ENCODE measurements at places on chromosomes 7 and 10.

DNA sequence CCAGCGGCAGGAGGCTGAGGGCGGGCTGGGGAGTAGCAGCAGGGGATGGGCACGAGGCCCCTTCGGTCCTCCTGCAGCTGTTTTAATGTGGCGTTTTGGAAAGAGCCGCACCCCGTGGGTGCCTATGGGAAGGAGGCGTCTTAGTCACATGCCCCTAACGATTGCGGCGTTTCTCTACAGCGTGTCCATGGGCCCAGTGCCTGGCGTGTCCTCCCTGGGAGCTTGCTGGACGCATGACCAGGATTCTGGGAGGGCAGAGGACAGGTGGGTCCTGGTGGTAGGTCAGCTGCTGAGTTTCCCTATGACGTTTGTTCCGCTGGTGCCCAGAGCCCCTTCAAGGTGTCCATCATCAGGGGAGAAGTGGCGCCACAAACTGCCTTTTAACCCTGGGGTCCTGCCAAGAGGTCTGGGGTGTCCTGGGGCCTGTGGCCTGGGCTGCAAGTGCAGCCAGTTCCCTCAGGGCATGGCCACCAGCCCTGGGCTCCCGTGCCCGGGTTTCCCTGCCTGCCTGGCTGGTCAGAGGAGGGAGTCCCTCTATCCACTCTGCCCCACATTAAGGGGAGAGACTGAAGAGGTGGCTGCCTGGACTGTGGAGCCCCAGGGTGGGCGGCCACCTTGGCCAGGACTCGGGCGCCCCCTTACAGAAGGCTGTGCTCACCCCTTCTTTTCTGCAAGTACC, 48.7 kb downstream of the PWWP2B start:
- no peak for DNase-seq

GRCh38 chr7:30896036-30896435, 15.6 kb upstream of the AQP1 start:
- DNase-seq: no peak

GRCh38 chr10:23754179-23754578, 315.3 kb downstream of the OTUD1 start:
- DNase-seq: no peak

DNA sequence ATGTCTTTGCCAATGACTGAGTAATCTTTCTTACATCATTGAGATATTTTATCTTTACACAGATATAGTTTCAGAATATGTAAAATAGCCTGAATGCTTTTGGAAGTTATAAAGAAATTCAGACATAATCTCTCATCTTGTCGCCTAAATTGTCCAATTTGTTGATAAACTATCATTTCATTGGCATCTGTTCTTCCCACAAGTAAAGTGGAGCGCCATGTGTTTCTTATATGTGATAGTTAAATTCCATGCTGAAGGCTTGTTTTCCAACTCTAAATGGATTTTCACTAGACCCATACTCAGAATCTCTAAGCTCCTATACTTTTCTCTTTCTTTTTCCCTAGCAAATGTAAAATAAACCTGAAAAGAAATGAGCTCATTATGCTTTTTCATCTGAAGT, 640.1 kb upstream of the MBL2 start:
- DNase-seq: no peak

DNA sequence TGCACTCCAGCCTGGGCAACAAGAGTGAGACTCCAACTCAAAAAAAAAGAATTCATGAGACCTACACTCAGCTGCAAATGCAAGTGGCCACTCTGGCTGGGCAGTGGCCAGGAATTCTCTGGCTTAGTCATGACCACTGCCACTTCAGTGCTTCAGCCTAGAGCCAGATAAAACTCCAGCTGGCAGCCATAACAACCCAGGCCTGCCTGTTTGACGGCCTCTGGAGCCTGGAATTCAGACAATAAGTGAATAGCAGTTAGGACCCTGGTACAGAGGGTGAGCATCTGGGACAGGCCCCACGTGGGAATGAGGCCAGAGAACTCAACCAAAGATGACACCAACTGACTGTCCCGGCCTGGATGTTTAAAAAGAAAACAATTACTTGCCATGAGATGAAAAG, 18.9 kb downstream of the RCC1L start:
- DNase-seq: no peak

GRCh38 chr10:88066319-88066718, 202.9 kb downstream of the PTEN start:
- no peak for DNase-seq

DNA sequence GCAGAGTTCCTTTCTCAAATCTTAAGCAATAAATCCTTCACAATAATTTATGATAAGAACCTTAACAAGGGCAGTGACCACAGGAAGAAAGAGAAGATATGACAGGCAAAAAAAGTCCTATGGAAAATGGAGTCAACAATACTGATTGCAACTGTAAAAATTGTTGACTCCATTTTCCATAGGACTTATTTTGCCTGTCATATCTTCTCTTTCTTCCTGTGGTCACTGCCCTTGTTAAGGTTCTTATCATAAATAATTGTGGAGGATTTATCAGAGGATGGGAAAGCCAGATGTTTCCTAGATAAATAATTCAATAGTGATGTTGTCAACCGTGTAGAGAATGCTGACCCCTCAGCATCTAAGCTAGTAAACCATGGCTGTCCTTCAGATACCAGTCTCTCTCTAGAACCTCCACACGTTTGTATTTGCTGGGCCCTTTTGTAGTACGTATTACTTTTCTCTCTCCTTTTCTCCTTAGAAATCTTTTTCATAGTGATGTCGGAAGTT, 172.6 kb upstream of the BET1 start:
- DNase-seq: no peak

GRCh38 chr7:104848138-104848990, 165.6 kb upstream of the KMT2E start:
- peak; percentile 73 for DNase-seq

DNA sequence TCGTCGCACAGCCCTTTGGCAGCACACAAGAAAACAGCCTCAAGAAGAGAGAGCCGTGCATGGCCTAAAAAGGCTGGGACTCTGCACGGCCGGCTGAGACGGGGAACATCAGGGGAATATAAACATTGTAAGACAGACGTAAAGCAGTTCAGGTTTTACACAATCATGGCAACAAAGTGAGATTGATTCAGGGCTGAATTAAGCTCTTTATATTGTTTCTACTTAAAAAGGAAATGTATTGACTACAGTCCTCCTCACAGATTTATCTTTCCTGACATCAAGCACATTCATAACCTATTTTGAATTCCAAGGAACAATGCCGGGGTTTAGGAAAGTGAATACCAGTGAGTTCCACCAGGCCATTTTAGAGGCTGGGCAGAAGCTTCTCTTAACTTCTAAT, 25.2 kb downstream of the SORBS1 start:
- DNase-seq: no peak

GRCh38 chr7:34747867-34748727, 90.1 kb downstream of the NPSR1 start:
- DNase-seq: peak; percentile 98

All from NCI-H1092 treated with DMSO at 0.1 percent for 48 hours (cell line).